Stimulated activated CD4-positive, alpha-beta T cell treated with anti-CD3 and anti-CD28 coated beads, Interleukin-15, amount 100 ng/mL, for 1 hour (primary cell): ENCODE measurements at places on chromosomes 2 and 18.

DNA sequence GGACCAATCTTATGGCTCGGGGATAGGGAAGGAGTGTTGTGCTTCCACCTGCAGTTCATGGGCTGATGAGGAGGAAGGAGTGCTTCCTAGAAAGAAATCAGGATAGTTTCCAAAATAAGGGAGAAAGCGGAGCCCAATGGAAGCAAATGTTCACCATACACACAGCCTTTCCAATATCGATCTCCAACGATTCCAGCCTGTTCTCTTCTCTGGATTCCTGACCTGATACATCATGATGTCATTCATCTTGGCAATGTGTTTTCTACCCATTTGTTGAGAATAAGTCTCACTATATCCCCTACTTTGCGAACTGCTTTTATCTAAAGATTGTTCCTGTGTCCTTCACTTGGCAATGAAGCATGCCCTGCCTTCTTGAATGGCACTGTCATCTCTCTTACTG, 205.3 kb upstream of the SIX2 start:
- no peak for DNase-seq

DNA sequence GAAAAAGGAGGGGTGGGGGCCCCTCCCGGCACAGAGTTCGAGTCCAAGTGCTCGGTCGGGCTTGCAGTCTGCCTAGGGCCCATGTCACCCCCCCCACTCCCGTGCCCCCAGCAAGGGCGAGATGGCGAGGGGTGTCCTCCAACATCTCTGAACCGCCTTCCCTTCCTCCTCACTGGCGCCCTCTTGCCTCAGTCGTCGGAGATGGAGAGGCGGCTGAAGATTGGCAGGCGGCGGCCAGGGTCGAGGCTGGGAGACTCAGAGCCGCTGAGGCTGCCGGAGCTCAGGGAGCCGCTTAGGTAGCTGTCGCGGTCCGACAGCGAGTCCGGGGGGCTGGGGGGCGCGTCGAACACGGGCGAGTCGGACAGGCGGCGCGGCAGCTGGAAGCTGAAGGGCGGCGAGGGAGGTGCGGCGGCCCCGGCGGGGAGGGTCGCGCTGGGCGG, 2.3 kb downstream of the ZFP36L2 start:
- DNase-seq, result peak; percentile 58

DNA sequence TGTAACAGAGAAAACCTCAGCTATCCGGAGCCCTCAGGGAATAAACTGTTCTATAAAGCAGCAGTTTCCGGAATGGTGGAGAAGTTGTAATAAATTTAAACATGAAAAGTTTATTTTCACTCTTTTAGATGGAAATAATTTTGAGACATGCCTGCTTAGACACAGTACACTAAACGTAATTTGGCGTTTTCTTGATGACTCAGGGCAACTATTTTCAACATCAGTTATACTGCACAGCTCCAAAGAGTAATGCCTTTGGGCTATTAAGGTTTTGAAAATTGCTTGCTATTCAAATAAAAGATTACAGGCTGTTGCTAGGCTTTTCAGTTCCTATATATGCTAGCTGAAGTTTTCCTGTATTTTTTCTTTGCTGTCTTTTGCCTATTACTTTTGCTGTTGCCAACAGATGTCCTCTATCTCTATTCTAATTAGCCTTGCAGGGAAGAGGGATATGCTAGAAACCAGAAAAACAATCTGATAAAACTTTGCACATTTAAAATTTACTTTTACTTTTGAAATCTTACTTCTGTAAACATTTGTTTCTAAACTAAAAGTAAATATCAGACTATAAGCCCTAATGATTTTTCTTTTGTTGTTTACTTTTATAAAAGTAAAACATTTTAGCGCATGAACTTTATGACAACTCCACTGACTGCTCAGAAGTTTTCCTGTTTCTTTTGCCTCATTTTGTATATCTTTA, 113.4 kb upstream of the WDSUB1 start:
- DNase-seq, result no peak

- no peak for DNase-seq
Observed at GRCh38 chr2:8654041-8654440, 27.8 kb upstream of the ID2 start.

- DNase-seq, result no peak
Observed at GRCh38 chr2:189659734-189660133, 1.5 kb upstream of the ASNSD1 start.

GRCh38 chr2:74328573-74328972, 14.6 kb downstream of the SLC4A5 start:
- DNase-seq, result no peak

DNA sequence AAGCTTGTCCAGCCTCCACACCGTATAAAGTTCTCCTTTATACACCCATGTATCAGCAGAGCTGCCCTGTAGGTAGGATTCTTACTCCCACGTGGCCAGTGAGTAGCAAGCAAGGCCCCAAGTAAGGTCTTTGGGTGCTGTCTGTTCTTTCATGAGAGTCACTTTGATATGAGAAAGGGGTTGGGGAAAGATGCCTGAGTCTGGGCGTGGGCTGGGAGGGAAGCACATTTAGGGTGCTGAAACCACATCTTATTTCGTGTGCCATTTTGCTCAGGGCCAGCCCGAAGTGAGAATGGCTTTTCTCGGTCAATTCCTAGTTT, 436 bp upstream of the ITPRIPL1 start:
- no peak for DNase-seq

DNA sequence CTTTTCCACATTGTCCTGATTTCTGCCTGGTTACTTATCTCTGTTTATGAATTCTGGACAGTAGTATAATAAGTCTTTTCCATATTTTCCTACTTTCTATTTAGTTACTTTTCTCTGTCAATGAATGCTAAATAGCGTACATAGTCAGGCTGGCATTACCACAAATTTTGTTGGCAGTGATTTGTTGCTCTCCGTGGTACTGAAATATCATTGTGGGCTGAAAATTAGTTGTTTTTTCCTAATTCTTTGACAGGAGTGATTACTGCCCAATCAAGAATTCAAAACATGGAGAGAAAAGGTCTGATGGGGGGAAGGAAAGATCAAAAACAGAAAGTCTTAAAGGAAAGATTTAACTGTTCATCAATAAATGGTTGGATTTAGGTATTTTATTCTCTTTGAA, 7.7 kb upstream of the GALNT13 start:
- no peak for DNase-seq

GRCh38 chr18:52700816-52701215, 360.8 kb downstream of the DCC start:
- DNase-seq, result no peak

GRCh38 chr2:176468457-176469113, 199.3 kb downstream of the MTX2 start:
- no peak for DNase-seq

- no peak for DNase-seq
Observed at GRCh38 chr2:50612306-50612705, 419.6 kb downstream of the NRXN1 start.

GRCh38 chr2:10452312-10452711, 4.2 kb upstream of the ODC1 start:
- DNase-seq, result no peak

DNA sequence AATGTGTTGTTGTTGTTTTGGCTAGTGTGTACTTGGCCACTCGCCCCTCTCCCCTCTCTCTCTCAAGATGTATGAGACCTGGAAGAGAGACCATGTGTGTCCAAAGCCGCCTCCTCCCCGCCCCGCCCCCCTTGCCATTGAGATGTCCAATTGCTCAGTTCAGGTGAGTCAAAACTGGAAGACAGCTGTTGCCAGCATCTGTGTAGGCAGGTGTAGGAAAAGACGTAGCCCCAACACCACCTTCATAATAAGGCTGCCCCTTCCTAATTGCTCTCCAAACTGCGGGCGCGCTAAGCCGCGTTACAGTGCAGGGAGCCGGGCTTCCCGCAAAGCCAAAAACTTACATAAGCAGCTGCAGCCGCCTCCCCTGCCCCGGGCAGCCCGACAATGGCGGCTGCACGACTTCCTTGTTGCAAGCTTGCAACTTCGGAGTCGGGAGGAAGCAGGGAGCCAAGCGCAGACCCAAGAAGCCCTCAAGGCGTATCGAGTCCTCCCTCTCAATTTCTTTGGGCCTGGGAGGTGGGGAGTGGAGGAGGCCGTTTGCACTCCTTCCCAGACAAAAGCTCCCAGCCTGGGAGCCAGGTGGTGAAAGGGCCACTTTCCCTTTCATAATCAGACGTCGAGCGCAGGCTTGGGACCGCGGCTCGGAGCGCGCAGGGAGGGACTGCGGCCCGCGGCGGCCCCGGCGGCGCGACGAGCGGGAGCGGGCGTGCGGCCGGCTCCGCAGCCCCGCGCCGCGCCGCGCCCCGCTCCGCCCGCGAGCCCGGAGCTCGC, 882 bp downstream of the ZBTB14 start:
- peak; percentile 33 for DNase-seq

DNA sequence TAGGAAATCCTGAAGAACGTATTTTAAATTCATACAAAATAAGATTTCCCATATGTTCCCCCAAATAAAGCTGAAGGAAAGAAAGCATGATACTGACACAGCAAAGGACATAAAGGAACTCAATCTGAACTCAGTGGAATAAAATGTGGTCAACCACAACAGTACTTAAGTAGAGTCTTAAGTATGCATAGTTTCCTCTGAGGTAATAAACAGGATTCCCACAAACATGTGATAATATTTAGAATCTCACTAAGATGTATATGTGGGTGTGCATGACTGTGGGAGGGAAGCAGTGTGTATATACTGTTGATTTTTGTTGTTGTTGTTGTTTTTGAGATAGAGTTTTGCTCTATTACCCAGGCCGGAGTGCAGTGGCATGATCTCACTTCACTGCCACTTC, 69.3 kb downstream of the NOL10 start:
- DNase-seq, result no peak

- DNase-seq, result no peak
Observed at GRCh38 chr2:69087912-69088240, 74.9 kb downstream of the ANTXR1 start.

DNA sequence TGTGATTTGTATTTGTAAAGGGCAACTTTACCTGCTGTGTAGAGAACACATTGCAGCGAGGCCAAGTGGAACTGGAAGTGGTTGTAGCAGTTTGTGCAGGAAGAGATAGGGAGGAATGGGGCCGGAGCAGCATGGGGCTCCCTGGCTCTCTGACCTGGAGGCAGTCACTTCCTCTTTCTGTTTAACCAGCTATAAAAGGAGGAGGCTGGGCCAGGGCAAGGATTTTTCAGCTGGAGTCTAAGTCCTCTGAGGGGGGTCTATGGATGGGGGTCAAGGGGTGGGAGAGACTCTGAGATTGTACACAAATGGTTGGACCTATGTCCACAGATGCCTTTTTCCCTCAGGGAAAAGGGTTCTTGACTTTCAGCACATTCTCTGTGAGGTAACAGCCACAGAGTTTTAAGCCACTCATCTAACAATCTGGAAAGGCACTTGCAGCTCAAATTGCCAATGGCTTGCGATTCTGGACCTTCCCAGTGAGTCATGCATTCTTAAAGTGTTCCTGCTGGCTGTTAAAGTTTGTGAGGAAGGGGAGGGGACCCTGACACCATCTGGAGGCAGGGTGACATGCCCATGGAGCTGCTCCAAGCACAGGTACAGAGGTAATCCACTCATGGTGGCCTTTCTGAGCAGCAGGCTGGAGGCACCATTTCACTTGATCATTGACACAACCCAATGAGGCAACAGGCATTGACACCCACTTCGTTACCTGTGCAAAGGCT, 347.0 kb downstream of the CYRIA start:
- DNase-seq, result no peak

GRCh38 chr2:36613801-36614200, 15.8 kb upstream of the FEZ2 start:
- no peak for DNase-seq

DNA sequence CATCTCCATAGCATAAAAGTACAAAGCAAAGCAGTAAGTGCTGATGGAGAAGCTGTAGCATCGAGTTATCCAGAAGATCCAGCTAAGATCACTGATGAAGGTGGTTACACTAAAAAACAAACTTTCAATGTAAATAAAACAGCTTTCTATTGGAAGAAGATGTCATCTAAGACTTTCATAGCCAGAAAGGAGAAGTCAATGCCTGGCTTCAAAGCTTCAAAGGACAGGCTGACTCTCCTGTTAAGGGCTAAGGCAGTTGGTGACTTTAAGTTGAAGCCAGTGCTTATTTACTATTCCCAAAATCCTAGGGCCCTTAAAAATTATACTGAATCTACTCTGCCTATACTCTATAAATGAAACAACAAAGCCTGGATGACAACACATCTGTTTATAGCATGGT, 44.0 kb downstream of the METTL8 start:
- no peak for DNase-seq

GRCh38 chr2:122531290-122532071, 776.0 kb downstream of the TSN start:
- no peak for DNase-seq

- no peak for DNase-seq
Observed at GRCh38 chr18:3172097-3172496, 47.7 kb downstream of the MYOM1 start.

DNA sequence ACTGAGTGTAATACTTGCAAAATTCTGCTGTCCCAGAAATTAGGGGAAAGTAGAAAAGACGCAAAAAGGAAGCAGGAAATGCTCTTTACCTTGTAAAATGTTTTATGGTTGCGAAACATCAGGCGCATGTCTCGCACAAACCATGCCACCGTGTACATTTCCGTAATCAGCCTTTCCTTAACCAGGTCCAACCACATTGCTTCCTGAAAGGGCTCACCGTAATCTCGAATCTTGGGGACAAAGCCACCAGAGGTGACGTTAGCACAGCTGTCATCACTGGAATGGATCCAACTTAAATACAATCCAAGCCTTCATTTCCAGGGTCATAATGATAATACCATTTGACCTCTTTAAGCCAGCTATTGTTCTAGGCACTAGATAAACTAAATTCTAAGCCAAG, 49.3 kb downstream of the SP110 start:
- no peak for DNase-seq

DNA sequence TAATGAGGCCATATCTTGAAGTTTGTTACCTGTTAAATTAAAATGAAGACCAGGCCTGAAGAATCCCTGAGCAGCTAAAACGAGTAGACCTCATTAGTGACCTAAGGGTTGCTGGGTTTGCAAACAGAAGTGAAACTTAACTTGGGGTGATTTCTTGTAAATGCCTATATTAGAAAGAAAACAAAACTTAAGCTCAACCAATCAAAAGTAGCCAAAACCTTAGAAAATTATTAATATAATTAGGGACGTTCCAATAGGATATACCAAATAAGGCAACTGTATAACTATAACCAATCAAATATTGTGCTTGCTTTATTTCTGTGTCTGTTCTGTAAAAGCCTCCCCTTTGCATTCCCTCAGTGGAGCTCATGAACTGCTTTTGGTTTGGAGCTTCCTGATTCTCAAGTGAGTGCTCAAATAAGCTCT, 137.9 kb upstream of the VRK2 start:
- no peak for DNase-seq

DNA sequence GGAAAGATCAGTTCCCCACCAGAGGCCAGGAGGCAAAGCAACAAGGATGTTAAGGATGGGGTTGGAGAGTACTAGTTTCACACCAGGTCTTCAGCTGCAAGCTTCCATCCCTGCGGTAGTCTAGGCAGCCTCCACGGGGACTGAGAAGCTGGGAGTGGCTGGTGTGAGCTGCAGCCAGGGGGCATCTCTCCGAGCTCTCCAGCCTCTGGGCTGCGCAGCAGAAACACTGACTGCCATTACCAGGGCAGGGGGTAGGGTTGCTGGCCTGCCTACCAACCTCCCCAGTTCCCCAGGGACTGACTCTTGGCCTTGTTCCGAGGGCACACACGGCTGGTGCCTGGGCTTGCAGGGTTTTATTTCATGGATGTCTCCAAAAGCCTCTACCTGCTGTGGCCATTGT, 15.9 kb downstream of the GATA6 start:
- no peak for DNase-seq

- DNase-seq, result no peak
Observed at GRCh38 chr2:101843471-101843870, 146.0 kb downstream of the MAP4K4 start.

- no peak for DNase-seq
Observed at GRCh38 chr2:108184419-108184818, 55.3 kb upstream of the SULT1C3 start.

GRCh38 chr2:199690225-199690624, 160.8 kb downstream of the FTCDNL1 start:
- DNase-seq, result no peak
